H1 (cell line): ENCODE measurements at places on chromosomes 7 and 10. TPM values are rescaled to one million over a fixed set of nuclear protein-coding genes. Genes with fewer than 3 reads are reported as not detected.

GRCh38 chr10:89808842-89809241, 107.5 kb downstream of the KIF20B start:
- no peak for DNase-seq

GRCh38 chr7:151251328-151251688, 2.8 kb upstream of the SMARCD3 start:
- peak; percentile 62 for DNase-seq

Gene FBXO24
- 0.35 and 0.59 TPM in 2 replicates for total RNA-seq

GRCh38 chr7:23234569-23235296, 11.8 kb upstream of the GPNMB start:
- no peak for DNase-seq

DNA sequence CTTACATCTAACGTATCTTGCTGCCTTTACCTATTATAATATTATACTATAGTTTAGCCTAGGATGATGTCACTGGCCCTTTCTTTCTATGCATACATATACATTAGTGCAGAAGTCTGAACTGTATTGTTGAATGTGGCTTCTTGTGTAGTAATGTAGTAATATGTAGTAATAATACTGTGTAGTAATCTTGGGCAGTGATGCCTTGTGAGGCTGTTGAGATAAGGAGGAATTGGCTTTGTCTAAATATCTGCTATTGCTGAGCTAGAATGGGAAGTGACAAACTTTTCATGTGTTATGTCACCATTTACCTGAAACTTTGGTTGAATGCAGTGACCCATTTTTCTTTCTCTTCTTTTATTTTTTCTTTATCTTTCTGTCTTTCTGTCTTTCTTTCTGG, 11.0 kb downstream of the GLCCI1 start:
- DNase-seq = no peak

- DNase-seq = no peak
These were observed 281.7 kb downstream of the PHTF2 start for GRCh38 chr7:78080241-78080640.

GRCh38 chr10:76883596-76883995, 754.0 kb downstream of the KCNMA1 start:
- DNase-seq = no peak

- no peak for DNase-seq
These were observed 253.1 kb upstream of the IGFBP3 start for GRCh38 chr7:46174196-46174580.

DNA sequence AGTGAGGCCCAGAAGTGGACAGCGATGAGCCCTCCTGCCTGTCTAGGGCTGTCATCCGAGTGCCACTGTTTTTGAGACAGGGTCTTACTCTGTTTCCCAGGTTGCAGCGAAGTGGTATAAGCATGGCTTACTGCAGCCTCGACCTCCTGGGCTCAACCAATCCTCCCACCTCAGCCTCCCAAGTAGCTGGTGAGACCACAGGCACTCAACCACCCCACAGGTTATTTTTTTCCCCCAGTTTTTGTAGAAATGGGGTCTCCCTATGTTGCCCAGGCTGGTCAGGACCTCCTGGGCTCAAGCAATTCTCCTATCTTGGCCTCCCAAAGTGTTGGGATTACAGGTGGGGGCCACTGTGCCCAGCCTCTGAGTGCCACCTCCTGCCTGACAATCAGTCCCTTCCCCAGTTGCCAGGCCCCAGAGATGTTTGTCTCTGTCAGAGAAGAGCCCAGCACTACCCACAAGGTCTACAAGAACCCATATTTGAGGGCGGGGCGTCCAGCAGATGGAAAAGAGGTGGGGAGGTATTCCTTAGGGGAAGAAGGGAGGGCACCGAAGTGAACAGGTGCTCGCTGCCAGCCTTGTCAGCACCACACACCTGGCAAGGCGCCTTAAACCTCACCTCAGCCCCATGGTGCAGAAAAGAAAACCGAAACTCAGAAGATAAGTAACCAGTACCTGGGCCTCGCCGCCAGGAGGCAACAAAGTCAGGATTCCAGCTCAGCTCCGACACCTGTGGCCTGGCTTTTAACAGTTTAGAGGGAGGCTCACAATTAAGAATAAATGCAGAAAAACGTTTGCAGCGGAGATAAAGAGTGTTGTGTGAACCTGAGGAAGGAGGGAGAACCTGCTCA, 77.4 kb upstream of the ANLN start:
- DNase-seq = no peak

Gene CCL26
- total RNA-seq = 14.8 and 14.9 TPM in 2 replicates

Gene COL28A1
- total RNA-seq = 0.22 and 0.44 TPM in 2 replicates

- DNase-seq = no peak
These were observed 223.8 kb downstream of the KIAA1217 start for GRCh38 chr10:24432478-24433416.

GRCh38 chr10:29033311-29033940, 255.4 kb upstream of the LYZL1 start:
- no peak for DNase-seq

GRCh38 chr10:132168571-132169030, 18.1 kb upstream of the DPYSL4 start:
- DNase-seq = no peak

DNA sequence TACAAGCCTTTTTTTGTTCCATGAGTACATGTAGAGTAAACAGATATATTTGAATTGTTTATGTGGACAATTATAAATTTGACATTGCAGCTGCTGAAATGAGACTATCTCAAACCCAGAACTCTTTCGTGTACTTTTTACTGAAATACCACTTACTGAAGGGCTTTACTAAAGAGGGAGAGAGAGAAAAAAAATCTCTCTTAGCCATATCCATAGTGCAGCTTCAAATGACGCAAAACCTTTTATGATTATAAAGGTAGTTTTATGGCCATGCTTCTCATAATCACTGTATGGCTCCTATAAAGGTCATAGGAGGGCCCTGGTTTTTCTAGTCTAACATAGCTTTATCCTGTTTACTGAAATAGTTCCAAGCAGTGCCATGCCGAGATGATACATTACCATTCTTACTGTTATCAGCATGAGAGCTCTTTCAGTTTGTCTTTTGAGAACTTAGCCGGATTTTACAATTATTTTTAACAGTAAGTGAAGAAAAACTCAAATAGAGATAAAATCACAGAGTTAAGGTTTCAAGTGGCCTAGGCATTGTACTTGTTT, 35.1 kb downstream of the KCND2 start:
- DNase-seq = no peak

- DNase-seq = no peak
These were observed 797.3 kb downstream of the XPNPEP1 start for GRCh38 chr10:109126016-109126415.

DNA sequence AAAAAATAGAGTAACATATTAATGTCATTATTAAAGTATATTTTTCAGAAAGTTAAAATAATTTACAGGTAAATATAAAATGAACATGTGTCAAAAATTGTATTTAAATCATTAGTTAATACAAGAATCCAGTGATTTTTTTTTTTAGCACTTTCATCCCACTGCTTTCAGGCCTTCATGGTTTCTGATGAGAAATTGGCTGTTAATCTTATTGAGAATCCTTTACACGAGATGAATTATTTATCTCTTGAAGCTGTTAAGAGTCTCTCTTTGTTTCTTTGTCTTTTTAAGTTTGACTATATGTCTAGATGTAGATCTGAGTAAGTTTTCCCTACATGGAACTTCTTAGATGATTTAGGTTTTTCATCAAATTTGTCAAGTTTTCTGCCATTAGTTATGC, 578.5 kb upstream of the KCND2 start:
- no peak for DNase-seq

GRCh38 chr7:2926120-2926895, 82.2 kb upstream of the GNA12 start:
- DNase-seq = no peak

GRCh38 chr7:5528815-5529442, 105.3 kb upstream of the TNRC18 start:
- DNase-seq = no peak

GRCh38 chr7:33687625-33688024, 217.7 kb upstream of the BMPER start:
- DNase-seq = no peak

GRCh38 chr10:16481052-16481728, 40.5 kb downstream of the C1QL3 start:
- DNase-seq = no peak

GRCh38 chr10:79219322-79219957, 127.8 kb upstream of the PPIF start:
- no peak for DNase-seq

DNA sequence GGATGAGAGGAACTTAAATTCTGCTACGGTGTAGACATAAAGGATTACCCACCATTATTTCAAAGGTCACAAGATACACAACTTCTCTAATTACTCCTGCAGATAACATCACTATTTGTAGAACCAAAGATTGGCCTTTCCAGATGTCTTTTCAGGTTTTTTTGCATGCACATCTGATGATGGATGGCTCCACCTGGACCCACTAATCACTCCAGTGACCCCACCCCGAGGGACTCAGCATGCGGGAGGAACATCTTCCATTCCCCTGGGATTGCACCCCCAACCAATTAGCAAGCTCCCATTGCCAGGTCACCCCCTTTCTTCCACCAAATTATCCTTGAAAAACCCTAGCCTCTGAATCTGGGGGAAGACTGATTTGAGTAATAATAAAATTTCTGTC, 608.9 kb downstream of the CNTNAP2 start:
- DNase-seq = no peak

GRCh38 chr10:14926061-14926470, 27.8 kb downstream of the DCLRE1C start:
- no peak for DNase-seq

- no peak for DNase-seq
These were observed 48.1 kb downstream of the CDC123 start for GRCh38 chr10:12243864-12244620.

DNA sequence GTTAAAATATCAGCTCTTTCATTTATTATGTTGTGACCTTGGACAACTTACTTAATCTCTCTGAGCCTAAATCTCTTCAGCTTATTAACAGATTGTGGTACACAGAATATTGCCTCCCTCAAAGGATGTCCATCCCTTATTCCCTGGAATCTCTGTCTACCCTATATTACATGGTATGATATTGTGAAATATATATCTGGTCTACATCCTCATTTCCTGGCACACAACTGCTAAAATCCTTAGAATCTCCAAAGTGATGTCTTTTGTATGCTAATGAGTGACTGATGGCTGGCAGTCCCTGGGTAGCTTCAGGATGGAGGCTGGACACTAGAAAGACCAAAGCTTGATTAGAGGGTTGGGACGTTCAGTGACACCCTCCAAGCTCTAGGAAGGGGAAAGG, 25.8 kb downstream of the ZNF438 start:
- no peak for DNase-seq

Gene MACC1
- 17.1 and 17.2 TPM in 2 replicates for total RNA-seq

GRCh38 chr10:11431216-11431555, 180.3 kb downstream of the USP6NL start:
- no peak for DNase-seq

DNA sequence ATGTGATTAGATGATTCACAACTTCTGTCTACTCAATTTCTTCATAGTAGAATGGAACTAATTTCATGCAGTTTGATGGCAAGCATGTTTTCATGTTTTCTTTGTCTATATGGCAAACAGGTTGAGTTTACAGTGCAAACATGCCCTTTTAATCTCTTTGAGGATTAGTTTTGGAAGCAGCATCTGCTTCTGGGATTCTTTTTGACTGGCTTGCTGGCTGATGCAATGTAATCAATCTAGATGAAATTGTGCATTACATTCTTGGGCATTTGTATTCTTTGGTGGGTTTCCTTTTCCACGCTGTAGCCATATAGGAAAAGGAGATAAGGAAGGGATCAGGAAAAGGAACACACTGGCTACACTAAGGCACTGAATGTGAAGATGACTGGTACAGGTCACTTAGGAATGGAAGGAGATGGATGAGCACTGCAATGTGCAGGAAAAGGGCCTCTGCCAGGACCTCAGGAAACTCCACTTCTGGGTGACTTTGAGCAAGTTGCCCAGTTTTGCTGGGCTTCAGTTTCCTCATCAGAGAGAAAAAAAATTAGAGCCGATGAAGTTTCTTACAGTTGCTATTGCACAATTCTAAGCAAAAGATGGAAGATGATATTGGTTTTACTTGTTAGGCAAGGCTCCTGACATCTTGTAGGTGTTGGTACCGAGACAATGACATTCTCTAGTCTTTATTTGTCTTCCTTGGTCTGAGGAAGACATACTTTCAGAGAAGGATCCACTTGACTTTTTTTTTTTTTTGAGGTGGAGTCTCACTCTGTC, 269.1 kb downstream of the SUGCT start:
- DNase-seq = no peak

DNA sequence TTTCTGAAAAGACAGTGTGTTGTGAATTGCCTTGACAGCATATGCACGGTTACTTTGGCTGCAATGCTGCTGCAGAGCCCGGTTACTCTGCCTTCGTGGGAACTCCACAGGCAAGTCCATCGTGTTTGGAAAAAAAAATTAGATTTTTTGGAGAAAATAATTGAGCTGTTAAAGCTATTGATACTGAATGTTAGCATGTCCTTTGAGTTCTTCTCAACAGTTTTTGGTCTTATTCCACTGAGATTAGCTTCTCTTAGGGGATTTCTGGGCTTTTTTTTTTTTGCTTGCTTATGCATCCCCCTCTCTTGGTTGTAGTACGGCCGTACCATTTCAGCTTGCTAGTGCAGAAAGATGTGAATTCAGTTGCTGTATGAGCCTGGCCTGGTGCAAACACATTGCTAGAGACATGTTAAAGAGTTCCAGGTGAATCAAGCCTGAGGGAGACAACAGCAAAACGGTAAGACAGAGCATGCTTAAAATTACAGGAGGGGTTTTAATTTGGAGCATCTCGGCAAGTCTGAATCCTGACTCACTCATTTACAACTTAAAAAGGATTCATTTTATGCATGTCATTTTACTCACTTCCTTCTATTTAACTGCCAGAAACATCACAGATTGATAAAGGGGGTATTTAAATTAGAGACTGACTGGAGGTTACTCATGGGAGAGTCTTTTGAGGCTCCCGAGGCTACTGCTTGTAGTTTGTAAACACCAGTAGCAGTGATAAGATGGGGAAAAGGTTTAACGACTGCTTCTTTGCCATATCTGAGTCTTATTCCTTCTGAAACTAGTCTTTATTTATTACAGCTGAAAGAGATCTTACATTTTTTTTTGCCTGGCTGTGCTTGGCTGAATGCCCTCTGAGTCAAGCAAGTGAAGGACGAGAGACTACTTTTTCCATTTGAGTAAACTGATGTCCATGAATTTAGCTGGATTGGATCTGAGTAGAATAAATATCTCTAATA, 113.7 kb downstream of the CDK14 start:
- no peak for DNase-seq

DNA sequence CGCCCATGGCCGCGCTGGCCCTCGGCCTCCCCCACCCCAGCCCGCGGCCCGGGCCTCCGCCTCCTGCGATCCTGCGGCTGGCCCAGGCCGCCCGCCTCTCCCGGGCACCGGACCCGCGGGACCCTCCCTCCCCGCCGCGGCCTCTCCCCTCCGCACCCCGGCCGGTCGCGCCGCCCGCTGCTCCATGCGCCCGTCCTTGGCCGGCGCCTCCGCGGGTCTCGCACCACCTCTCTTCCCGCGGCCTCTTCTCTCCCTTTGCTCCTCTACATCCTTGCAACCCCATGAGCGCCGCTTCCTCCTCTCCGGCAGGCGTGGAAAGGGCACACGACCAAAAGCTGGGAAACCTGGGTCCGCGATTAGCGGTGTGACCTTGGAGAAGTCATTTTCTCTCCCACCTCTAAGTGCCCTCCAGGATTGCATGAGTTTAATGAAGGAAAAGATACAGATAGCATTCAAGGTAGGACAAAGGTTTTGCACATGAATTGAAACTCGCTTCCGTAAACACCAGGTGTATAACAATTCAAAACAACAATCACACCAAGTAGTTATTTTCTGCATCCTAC, 448 bp upstream of the SRPK2 start:
- DNase-seq = peak; percentile 74
